ENCODE measurements at places on chromosomes 4 and X.

DNA sequence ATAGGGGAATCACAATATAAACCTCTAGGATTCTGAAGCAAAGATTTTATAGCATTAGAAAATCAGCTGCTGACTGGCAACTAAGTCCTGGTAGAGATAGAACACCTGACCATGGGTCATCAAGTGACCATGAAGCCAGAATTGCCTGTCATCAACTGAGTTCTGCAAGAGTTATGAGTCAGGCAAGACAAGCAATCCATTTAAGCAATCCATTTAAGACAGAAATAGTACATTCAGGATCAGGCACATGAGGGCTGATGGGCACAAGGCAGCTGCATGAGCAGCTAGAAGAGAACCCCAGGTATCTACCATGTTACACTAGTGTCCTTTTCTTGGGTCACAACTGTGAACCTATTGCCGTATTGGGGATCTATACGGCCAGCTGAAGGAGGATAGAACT is 98.9 kb downstream of the SPRY1 start:
- no peak for DNase-seq

- no peak for DNase-seq
Measured at GRCh38 chr4:98639108-98639507, 19.3 kb downstream of the TSPAN5 start.

DNA sequence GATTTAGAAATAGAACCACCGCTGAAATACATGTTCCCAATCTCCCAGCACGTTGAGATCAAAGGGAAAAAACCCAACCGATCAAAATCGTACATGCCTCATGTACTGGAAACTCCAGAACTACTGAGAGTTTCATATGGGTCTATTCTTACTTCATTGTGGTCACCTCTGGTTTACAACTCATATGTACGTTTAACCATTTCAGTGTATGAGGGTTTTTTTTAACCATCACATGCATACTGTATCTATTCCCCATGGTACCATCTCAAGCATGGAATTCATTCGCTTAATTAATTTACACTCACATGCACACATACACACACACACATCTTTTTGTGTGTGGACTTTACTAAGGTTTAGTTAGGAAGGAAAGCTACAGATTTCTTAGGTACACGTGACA is 46.0 kb upstream of the CLNK start:
- DNase-seq, result no peak

DNA sequence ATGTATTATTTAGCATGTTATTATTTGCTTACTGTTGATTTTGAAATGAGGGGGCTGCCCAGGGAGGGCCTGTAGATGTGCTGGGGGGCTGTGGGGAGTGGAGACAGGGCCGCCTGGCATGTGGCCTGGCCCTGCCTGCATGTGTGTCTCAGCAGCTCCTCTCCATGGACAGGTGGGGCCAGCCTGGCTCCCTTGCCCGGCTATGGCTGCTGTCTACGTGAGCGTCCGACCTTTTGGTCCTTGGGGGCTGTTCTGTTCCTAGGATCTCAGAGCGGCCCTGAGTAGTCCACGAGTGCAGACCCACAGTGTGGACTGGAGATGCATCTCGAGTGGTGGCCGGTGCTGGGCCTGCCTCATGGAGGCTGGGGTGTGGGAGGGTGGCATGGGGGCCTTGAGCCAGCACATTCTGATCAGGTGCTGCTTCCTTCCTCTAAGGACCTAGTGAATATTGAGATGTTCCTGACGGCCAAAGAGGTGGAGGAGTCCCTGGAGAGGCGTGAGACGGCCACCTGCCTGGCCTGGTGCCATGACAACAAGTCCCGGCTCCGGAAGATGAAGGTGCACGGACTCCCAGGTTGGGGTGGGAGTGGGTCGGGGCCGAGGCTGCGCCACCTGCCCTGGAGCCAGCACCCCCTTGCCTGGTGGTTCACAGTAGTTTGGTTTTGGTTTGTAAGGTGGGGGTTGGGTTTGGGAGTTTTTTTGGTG is 24.9 kb upstream of the UVSSA start:
- no peak for DNase-seq

GRCh38 chr4:125620066-125620860 is 305.5 kb downstream of the FAT4 start:
- DNase-seq, result no peak

DNA sequence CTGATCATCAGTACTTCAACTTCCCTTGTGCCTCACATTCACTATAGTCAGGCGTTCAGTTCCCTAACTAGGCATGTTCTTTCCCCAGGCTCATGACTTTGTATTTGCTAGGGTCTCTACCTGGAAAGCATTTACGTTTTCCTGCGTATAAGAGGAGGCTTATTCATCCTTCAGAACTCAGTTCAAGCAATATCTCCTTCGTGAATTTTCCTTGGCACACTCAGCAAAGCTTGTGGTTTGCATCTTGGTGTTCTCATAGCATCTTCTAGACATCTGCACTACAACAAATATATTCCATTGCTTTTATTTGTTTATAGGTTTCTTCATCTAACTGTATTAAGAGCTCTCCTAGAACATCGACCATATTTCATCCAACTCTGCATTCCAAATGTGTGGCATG is 2.6 kb downstream of the CXCL6 start:
- DNase-seq, result no peak
